Activated gamma-delta T cell treated with Interleukin-2 at 50 U/mL for 16 hours (primary cell): ENCODE measurements at places on chromosomes 3 and 15.

GRCh38 chr15:82064824-82065223 is 19.0 kb upstream of the MEX3B start:
- DNase-seq, result no peak

GRCh38 chr3:170480111-170480510 is 61.4 kb downstream of the CLDN11 start:
- DNase-seq, result no peak

DNA sequence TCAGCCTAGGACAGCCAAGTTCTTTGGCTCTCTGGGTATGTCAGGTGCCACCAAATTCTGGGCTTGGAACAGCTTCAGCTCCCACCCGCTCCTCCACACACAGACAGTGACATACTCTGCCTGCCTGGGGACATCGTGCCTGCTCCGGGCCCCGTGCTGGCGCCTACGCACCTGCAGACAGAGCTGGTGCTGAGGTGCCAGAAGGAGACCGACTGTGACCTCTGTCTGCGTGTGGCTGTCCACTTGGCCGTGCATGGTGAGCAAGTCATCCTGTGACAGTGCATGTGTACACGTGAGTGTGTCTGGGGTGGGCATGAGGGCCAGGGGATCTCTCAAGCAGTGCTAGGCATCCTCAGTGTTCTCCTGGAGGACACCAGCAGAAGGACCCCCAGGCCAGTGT is 922 bp downstream of the IL17RC start:
- no peak for DNase-seq

- peak; percentile 16 for DNase-seq
These were observed 27.6 kb downstream of the GNB5 start for GRCh38 chr15:52163321-52164190.

DNA sequence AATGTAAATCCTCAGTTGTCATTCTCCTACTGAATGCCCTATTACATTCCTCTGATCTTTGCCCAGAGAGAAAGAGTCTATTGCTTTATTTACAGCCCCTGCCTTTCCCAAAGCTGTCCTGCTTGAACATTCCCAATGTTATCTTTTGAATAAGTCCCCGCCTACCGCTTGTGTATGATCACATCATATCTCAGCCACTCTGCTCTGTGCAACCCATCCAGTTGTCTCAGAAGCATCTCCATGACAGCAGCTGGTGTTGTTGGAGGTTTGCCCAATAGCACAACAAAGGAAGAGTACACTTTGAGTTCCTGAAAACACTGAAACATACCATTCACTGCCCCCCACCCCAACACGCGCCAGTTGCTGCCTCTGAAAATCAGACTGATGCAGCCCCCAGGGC is 22.0 kb upstream of the FAM3D start:
- no peak for DNase-seq

DNA sequence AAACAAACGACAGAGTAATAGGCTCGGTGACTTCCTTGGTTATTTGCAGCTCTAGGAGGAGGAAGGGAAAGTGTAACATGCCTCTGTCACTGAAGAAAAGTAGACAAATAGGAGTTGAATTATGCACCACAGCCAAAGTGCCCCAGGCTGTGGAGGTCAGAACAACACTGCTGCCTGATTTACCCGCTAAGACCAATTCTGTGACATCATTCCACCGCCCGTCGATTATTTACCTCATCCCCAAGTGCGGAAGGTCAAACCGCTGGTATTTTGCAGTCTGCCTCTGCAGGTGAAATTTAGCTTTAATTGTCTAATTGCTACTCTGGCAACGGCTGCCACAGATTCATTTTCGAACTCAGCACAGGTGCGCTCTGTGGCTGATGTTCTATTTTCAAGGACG is 106.3 kb upstream of the PRICKLE2 start:
- no peak for DNase-seq

GRCh38 chr3:42591811-42592210 is 1.2 kb downstream of the SS18L2 start:
- DNase-seq, result no peak

- DNase-seq, result no peak
These were observed 2.6 kb downstream of the CD276 start for GRCh38 chr15:73686781-73687256.

GRCh38 chr15:94135486-94136147 is 95.7 kb upstream of the MCTP2 start:
- no peak for DNase-seq

- no peak for DNase-seq
These were observed 48.1 kb upstream of the MAP4 start for GRCh38 chr3:48064292-48064829.

GRCh38 chr15:22918056-22918455 is 62.1 kb downstream of the CYFIP1 start:
- no peak for DNase-seq

DNA sequence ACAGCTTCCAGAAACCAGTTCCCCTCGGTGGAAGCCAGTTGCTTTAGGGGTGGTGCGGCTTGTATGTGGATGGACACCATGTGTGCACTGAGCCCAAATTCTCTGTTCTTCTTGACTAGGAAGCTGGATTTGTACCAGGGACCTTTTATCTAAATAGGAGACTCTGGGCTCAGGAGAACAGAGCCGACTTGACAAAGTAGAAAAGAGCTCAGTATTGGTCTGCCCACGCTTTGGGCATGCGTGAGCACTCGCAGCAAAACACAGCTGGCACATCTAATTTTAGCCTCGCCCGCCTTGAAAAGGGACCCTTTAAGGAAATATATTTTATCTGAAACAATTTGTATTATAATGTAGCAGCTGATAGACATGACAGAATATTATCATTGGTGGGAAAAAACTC is 1.1 kb upstream of the RBMS3 start:
- no peak for DNase-seq

DNA sequence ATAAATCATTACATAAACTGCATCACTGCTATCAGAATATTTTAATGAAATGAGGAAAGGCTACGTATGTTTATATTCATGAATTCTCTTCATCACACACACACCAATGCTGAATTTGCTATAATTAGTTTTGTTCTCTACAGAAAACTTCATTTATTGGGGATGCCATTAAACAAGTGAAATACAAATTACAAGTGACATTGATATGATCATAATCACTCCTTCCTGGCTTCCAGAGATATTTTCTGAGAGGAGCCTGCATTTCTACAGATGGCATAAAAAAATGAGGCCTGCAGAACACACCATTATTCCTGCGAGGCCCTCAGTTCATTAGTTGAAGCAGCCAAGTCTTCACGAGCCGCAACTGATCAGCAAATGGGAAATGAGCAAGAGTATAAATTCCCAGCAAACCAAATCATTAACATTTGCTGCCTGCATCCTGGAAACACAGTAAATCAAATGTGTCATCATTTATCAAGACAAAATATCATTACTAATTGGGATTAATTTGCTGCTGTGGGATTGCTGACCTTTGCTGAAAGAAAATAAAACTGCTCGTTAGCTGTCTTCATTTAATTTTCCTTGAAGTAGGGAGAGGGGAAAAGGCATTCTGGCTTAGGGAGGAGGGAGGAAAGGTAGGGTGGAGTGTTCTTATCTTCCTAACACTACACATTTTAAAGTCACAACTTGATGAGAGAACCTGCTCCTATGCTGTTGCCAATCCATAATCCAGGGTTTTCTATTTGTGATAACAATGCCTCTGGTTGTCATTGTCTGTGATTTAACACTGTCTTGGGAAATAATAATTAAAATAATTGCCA is 921.9 kb downstream of the SQOR start:
- no peak for DNase-seq

- no peak for DNase-seq
These were observed 7.7 kb upstream of the AADACL2 start for GRCh38 chr3:151726016-151726415.

GRCh38 chr3:31237887-31238286 is 294.8 kb upstream of the STT3B start:
- no peak for DNase-seq

DNA sequence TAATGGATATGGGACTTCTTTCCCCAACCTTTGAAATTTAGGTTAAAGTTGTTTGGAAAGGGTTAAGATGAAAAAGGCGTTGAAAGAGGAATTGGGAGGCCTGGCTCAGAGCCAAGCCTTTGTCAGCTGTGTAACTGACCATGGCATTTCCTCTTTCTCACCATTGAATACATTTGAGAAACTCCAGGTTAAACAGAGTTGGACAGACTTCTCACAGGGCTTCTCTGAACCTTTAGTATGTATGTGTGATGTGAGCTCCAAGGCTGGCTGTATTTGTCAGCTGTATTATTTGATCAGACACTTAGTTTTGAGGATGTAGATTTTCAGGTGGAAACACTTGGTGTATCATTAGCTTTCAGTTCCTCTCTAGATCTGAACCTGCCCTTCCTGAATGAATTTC is 136.4 kb upstream of the GOLGA6L4 start:
- no peak for DNase-seq

- DNase-seq, result no peak
These were observed 91.6 kb upstream of the LIPC start for GRCh38 chr15:58340176-58340575.
